ENCODE measurements at places on chromosomes 7 and 10. TPM values are rescaled to one million over a fixed set of nuclear protein-coding genes. Genes with fewer than 3 reads are reported as not detected.

DNA sequence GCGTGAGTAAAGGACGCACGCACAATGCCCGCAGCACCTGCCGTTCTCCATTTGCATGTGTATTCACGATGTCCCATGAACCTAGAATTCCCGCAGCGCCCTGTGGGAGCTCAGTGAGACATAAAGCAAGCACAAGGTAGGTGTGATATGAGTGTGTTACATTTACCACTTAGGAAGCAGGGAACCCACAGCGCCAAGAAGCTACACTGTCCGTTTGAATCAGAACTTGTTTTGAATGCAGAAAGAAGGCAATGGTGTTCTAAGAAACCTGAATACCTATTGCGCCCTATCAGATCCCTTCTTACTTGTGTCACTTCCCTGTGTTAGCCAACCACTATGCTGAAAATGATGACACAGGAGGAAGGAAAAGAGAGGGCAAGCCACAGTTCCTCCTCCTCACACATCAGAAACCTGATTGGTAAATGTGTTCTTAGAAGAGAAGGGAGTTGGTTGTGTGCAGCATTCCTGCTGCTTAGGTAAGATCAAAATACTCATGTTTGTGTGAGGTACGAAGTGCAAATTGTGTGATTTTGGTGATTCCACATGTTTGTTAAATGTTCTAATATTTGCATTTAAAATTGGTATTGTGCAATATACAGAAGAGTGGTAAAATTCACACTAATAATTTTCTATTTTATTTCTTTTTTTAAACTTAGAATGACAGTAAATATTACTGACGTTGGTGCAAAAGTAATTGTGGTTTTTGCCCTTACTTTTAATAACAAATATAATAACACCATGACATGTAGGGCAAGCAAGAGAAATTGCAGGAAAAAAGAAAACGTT lies 185.4 kb downstream of the SEC23IP start:
- DNase-seq = no peak

DNA sequence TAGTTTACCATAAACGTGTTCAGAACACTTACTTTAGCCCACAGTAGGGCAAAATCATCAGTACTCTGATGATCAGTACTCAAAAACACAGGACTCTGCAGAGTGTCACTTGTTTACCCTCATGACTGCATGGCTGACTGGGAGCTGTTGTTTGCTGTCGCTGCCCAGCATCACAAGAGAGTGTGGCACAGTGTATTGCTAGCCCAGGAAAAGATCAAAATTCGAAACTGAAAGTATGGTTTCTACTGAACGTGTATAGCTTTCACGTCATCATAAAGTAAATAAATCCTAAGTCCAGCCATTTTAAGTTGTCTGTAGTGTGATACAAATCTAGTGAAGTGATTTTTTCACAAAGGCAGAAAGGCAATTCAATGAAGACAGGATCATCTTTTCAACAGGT lies 184.6 kb downstream of the RAMP3 start:
- no peak for DNase-seq

DNA sequence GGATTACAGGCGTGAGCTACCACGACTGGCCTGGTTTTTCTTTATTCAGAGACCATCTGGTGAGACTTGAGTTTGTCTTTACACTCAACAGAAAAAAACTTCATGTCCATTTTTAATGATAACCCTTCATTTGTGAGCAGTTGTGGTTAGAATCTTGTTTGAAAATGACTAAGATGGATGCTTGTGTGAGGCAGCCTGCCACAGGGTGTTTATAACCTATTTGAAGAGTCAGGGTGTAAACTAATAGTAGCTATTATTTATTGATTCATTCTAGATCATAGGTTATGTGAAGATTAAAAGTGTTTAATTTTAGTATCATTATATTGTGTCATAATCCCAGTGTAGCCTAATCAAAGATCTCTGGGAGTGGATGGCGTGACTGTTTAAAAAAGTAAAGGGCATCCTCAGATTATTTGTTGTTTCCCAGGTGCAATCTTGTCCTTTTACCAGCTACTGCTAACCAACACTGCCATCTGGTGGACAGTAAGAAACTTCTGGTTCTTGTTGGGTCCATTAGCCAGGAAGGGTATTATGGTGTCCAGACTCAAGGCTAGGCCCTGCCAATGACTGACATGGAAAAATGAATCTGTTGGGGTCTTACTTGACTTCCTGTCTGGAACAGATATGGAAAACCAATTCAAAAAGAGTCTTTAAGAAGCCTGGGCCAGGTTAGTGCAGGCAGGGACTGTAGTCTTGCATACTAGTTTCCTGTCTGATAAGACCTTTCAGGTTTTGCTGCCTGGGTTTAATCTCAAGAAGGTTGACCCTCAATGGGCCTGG lies 24.9 kb downstream of the NRBF2 start:
- DNase-seq = peak; percentile 88

The NRCAM gene
- 116 TPM for total RNA-seq

- no peak for DNase-seq
Observed at GRCh38 chr7:45955286-45955685, 34.2 kb upstream of the IGFBP3 start.

GRCh38 chr7:21926448-21926847 lies 19.3 kb downstream of the CDCA7L start:
- no peak for DNase-seq

Measured in renal cortical epithelial cell (primary cell).